Upper lobe of right lung (tissue), 1 donor: ENCODE measurements at places on chromosomes 7 and 10. TPM values are rescaled to one million over a fixed set of nuclear protein-coding genes. Genes with fewer than 3 reads are reported as not detected.

Gene ACSM6
- total RNA-seq = not detected

GRCh38 chr7:128456255-128456725 lies 612 bp downstream of the HILPDA start:
- DNase-seq = no peak

Gene AASS
- total RNA-seq = 35.6 TPM

- DNase-seq = no peak
Measured at GRCh38 chr7:4784799-4785198, 9.4 kb downstream of the AP5Z1 start.

DNA sequence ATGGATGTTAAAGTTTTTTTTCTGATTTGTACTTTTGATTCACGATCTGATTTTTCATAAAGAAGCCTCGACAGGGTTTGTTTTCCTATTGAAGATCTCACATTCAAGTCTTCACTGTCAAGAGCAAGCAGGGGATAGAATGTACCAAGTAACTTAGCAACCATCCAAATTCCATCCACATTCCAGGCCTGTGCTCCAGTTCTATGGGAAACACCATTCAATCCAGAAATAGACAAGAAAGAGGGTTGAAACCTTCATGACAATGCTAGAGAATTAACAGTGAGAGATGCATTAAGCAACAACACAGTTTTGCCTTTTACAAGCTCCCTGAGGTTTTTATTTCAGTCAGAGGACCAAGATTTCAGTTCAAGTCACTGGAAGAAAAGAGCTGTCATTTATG lies 300.2 kb downstream of the NEBL start:
- DNase-seq = no peak

Gene SPDYE6
- not detected for total RNA-seq

Gene NODAL
- total RNA-seq = not detected

Gene VPS26A
- total RNA-seq = 51.5 TPM

DNA sequence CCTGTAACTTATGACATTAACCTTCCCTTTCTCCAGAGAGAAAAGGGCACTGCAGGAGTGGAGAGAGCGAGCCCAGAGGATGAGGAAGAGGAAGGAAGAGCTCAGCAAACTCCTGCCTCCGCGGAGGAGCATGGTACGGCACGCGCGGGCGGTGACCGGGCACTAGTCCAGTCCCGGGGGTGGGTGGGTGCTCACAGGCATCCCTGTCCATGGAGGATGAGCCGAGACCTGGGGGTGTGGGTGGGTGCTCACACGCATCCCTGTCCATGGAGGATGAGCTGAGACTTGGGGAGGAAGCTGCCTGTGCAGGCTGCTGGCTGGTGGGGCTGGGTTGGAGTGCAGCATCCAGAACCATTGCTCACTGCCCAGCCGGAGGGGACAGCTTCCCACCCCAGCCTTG lies 23.8 kb downstream of the LRRC27 start:
- DNase-seq = no peak
